Amniotic epithelial cell (primary cell): ENCODE measurements at places on chromosomes 7 and 10.

DNA sequence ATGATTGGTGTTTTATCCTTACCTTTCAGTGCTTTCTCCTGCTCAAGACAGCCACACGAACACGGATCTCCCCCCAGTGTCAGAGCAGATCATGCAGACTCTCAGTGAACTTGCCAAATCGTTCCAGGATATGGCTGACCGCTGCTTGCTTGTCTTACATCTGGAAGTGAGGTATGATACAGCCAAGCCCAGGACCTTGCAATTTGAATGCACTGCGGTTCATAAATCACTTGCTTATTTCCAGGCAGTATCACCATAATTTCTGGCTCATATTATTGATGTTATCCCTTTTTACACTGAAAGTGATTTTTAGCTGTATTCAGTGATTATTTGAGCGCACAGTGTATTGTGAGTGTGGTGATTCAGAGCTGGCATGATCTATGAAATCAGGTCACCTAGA lies 129.7 kb upstream of the LRGUK start:
- no peak for DNase-seq

- DNase-seq, result no peak
These were observed 49.1 kb upstream of the MSMB start for GRCh38 chr10:46094931-46095750.

- no peak for DNase-seq
These were observed 23.5 kb downstream of the TMEM229A start for GRCh38 chr7:124009321-124009720.

GRCh38 chr10:87605628-87606251 lies 53.9 kb upstream of the PAPSS2 start:
- DNase-seq, result no peak

DNA sequence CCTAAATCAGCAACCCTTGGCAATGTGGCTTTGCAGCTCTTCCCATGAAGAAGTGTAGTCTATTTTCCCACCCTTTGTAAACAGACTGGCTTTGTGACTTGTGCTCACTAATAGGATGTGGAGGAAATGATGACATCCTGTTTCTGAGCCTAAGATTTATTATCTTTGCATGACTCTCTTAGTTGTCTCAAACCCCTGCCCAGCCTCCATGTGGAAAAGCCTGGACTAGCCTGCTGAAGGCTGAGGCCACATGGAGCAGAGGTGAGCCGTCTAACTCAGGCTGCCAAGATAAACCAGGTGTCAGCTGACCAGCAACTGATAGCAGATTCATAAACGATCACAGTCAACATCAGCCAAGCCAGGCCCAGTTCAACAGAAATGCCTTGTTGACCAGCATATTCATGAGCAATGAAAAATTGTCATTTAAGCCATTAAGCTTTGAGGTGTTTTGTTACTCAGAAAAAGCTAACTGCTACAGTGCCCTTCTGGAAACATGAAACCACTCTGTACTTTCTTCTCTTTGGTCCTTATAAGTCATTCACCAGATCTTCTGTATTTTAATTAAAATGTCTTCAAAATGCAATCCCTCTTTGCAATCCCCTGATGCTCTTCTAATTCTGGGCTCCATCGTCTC lies 586.3 kb upstream of the ANKRD30A start:
- DNase-seq, result peak; percentile 24

GRCh38 chr7:130365088-130365487 lies 15.2 kb upstream of the CPA1 start:
- no peak for DNase-seq

DNA sequence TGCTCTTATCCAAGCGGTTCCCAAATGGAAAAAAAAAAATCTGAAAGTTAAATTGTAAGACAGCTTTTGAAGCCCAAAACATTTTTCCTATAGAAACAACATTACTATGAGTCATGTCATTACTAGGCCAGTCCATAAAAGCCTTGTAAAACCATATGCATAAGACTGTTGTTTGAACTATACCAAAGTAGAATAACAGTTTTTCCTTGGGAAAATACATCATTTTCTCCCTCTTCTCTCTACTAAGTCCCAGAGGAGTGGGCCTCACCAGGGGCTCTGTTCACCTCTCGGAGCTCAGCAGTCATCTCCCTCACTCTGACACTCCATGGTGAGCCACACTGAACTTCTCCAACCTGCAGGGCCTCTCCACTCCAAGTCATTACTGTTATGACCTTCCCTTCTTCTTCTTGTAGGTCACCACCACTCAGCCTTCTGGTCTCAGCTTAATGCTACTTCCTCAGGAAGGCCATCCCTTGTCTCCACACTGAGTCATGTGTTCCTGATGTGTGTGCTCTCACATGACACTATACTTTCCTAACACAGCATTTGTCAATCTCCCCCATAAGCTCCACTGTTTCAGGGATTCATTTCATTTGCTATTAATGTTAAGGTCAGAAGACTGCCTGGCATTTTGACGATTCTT lies 32.5 kb downstream of the ZNF438 start:
- DNase-seq, result peak; percentile 67
